ENCODE measurements at places on chromosomes 1 and 21.

GRCh38 chr1:77513839-77514763 lies 168.4 kb downstream of the ZZZ3 start:
- DNase-seq, result peak; percentile 87

- no peak for DNase-seq
Observed at GRCh38 chr1:219402925-219403324, 210.0 kb downstream of the ZC3H11B start.

DNA sequence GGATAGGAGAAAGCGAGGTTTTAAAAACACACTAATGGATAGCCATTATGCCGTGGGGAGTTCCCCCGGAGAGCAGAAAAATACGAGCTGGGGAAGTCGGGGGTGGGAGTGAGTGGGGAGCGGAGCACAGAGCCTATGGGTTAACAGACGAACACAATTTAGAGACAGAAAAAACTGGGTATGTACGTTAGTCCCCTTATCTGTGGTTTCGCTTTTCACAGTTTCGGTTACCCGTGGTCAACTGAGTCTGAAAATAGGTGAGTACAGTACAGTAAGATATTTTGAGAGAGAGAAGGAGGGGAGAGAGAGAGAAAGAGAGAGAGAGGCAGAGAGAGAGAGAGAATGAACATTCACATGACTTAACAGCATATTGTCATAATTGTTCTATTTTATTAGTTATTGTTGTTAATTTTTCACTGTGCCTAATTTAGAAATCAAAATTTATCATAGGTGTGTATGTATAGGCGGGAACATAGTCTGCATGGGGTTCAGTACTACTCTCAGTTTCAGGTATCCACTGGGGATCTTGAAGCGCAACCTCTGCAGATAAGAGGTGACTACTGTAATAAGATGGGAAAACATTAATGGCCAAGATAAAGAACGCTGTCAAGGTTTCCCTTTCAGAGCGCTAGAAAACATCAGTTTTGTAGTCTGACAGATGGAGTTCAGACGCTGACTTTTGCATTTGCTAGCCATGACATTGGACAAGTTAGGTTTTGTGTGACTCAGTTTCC lies 125.6 kb upstream of the LMO4 start:
- DNase-seq, result no peak

DNA sequence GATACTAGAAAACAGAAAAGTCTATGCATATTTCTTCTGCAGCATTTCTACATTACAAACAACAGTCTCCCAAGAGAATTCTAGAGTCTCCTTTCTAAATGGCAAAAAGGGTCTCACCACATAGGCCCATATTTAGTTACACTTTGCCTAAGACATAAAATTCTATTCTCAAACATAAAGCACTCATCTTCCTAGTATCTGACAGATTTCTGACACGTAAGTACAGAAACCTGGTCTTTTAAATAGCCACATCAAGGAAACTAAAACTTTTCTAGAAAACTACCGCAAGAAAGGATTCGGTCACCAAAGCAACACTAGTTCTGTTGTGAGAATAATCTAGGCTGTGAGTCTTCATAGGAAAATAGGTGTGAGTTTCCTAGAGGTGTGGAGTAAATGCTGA lies 33.6 kb upstream of the CTSK start:
- no peak for DNase-seq

DNA sequence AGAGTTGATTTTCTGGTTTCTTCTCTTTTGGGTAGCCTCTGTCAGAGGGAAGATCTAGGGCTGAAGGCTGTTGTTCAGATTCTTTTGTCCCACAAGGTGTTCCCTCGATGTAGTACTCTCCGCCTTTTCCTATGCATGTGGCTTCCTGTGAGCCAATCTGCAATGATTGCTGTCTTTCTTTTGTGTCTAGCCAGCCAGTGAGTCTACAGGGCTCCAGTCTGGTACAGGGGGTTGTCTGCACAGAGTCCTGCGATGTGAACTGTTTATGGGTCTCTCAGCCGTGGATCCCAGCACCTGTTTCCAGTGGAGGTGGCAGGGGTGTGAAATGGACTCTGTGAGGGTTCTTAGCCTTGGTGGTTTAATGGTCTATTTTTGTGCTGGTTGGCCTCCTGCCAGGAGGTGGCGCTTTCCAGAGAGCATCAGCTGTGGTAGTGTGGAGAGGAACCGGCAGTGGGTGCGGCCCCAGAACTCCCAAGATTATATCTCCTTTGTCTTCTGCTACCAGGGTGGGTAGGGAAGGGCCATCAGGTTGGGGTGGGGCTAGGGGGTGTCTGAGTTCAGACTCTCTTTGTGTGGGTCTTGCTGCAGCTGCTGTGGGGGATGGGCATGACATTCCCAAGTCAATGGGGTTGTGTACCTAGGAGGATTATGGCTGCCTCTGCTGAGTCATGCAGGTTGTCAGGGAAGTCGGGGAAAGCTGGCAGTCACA lies 81.3 kb upstream of the C21orf91 start:
- no peak for DNase-seq

DNA sequence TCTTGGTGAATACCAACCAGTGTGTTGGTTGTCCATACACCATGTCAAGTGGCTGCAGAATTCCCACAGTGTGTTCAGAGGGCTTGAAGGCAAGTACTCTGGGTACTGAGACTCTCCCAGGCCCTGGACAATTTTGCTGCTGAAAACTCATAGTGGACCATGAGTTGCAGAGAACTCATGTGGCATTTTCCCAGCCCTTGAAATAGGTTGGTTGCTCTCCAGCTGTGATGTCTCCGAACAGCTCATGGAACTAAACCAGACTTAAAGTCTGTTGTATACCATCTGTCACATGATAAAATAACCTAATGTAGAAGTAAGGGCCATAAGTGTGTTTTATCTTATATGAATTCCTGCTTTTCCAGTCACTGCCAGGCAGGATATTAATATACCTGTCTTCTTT lies 67.8 kb downstream of the RGS2 start:
- DNase-seq, result no peak
